Pancreas (tissue), 10 donors: ENCODE measurements at places on chromosomes 2 and 18. TPM values are rescaled to one million over a fixed set of nuclear protein-coding genes. Genes with fewer than 3 reads are reported as not detected.

The MRPL19 gene
- polyA plus RNA-seq: 13.3 TPM

The CACNB4 gene
- polyA plus RNA-seq: 0.35 TPM

The B4GALT6 gene
- 3.8 TPM for polyA plus RNA-seq

The MDH1B gene
- 2.7 TPM for polyA plus RNA-seq

The APCDD1 gene
- polyA plus RNA-seq: 10.2 TPM

The HRH4 gene
- not detected for polyA plus RNA-seq

GRCh38 chr2:23078784-23079434 lies 306.1 kb upstream of the KLHL29 start:
- no peaks in the 10 kb centered on the region for H3K36me3 ChIP-seq
- H3K4me1 ChIP-seq: no peaks in the 10 kb centered on the region
- H3K4me3 ChIP-seq: no peak overlapping the region
- H3K27ac ChIP-seq: no peak overlapping the region

- H3K36me3 ChIP-seq: no peaks in the 10 kb centered on the region
- no peak overlapping the region for H3K27ac ChIP-seq
- peak; percentile 23 for DNase-seq
- no peaks in the 10 kb centered on the region for H3K27me3 ChIP-seq
- H3K4me1 ChIP-seq: peaks cover 12% of the 10 kb centered on the region
Observed at GRCh38 chr2:234288974-234289455, 207.9 kb downstream of the ARL4C start.

GRCh38 chr18:37717098-37717497 lies 151.5 kb upstream of the CELF4 start:
- no peaks in the 10 kb centered on the region for H3K4me1 ChIP-seq
- no peak overlapping the region for H3K4me3 ChIP-seq

DNA sequence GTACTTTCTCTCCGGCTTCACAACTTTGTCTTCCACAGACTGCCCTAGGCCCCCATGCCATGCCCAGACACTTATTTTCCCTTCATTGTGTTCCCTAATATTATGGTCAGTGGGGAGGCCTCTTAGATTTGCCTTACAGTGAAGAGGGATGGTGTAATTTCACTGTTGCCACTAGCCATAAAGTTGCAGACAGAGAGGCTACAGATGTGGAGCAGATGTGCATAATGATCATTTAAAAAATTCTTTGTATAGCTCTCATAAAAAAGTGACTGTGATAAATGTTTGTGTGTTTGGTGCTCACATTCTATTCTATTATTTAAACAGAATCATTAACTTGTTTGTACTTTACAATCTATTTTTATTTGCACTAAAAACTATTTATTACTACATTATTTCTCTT lies 67.5 kb upstream of the FN1 start:
- H3K4me1 ChIP-seq: peaks cover 14% of the 10 kb centered on the region
- H3K36me3 ChIP-seq: no peaks in the 10 kb centered on the region
- no peak overlapping the region for H3K4me3 ChIP-seq
- no peak for DNase-seq

GRCh38 chr2:52445686-52446085 lies 1321.9 kb upstream of the CHAC2 start:
- no peaks in the 10 kb centered on the region for H3K4me1 ChIP-seq
- no peak overlapping the region for H3K4me3 ChIP-seq
- DNase-seq: no peak
- no peaks in the 10 kb centered on the region for H3K27me3 ChIP-seq

- DNase-seq: no peak
- H3K4me1 ChIP-seq: no peaks in the 10 kb centered on the region
- no peak overlapping the region for H3K4me3 ChIP-seq
- no peaks in the 10 kb centered on the region for H3K27me3 ChIP-seq
- no peak overlapping the region for H3K27ac ChIP-seq
Observed at GRCh38 chr2:105184420-105184819, 57.1 kb upstream of the GPR45 start.

DNA sequence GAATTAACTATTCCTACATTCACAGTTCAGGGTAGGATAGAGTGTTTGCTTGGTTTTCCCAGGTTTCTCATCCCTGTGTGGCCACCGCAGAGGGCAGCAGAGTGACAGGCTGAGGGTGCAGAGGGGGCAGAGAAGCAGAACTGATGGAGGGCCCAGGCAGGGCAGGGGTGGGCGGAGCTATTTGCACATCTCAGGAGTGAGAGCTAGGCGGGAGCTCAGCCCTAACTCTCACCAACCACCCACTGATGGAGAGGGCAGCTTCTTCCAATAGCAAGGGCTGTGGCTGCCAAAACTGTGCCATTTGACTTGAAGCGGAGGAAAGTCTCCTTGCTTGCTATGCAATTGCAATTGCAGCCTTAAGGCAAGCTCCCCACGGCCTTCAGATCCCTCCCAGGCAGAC lies 12.0 kb upstream of the DARS1 start:
- DNase-seq: no peak
- H3K36me3 ChIP-seq: no peaks in the 10 kb centered on the region
- no peaks in the 10 kb centered on the region for H3K27me3 ChIP-seq
- H3K4me3 ChIP-seq: no peak overlapping the region
- H3K4me1 ChIP-seq: no peaks in the 10 kb centered on the region

GRCh38 chr2:95063086-95063958 lies 37.8 kb downstream of the MAL start:
- H3K4me3 ChIP-seq: no peak overlapping the region
- H3K4me1 ChIP-seq: no peaks in the 10 kb centered on the region
- no peak for DNase-seq
- H3K27ac ChIP-seq: no peak overlapping the region
- no peaks in the 10 kb centered on the region for H3K27me3 ChIP-seq
- no peaks in the 10 kb centered on the region for H3K36me3 ChIP-seq

GRCh38 chr2:1868683-1869141 lies 124.4 kb upstream of the PXDN start:
- H3K4me3 ChIP-seq: no peak overlapping the region
- no peaks in the 10 kb centered on the region for H3K27me3 ChIP-seq
- H3K27ac ChIP-seq: no peak overlapping the region
- DNase-seq: no peak

DNA sequence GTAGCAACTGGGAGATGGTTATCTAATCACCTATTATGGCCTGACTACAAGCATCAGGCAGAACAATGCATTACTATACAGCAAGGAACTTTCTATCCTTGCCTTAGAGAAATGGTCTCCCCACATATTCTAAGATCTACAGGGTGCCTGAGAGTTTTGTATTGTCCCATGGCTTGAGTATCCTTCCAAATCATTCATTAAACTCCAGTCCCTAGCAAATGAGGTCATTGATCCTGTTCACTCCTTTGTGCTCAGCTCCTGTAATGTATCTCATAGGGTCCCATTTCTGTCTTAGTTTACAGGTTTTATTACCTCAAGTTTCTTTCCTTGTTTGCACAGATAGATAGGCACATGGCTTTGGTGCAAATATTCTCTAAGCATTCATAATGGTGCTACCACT lies 9.0 kb downstream of the HNMT start:
- H3K4me3 ChIP-seq: no peak overlapping the region
- H3K27ac ChIP-seq: peak overlapping the region; percentile 91
- no peaks in the 10 kb centered on the region for H3K36me3 ChIP-seq
- peaks cover 48% of the 10 kb centered on the region for H3K4me1 ChIP-seq

DNA sequence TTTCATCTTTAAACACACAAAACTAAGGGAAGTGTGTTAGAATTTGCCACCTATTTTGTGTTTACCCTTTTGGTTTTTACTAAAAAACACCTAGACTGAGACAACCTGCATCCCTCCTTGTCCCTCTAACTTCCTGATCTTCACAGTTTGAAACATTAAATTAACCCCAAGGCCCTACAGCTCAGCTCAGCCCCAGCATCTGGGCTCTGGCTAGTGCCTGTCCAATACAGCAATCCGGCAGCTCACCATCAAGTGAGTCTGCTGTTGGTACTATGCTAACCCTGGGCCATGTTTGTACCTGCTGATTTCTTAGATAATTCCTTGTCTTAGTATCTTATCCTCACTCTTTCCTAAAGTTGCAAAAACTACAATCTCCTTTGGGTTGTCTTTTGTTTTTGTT lies 162.4 kb downstream of the DSEL start:
- no peak overlapping the region for H3K4me3 ChIP-seq
- no peak overlapping the region for H3K27ac ChIP-seq
- DNase-seq: no peak
- H3K36me3 ChIP-seq: no peaks in the 10 kb centered on the region
- no peaks in the 10 kb centered on the region for H3K4me1 ChIP-seq

- no peak overlapping the region for H3K27ac ChIP-seq
- H3K36me3 ChIP-seq: no peaks in the 10 kb centered on the region
- no peaks in the 10 kb centered on the region for H3K27me3 ChIP-seq
- no peak overlapping the region for H3K4me3 ChIP-seq
- DNase-seq: no peak
Observed at GRCh38 chr18:13397504-13398163, 179.1 kb downstream of the LDLRAD4 start.

GRCh38 chr2:43896906-43897305 lies 58.1 kb downstream of the ABCG8 start:
- no peak overlapping the region for H3K4me3 ChIP-seq
- no peaks in the 10 kb centered on the region for H3K27me3 ChIP-seq
- peaks cover 11% of the 10 kb centered on the region for H3K4me1 ChIP-seq
- peaks cover 28% of the 10 kb centered on the region for H3K36me3 ChIP-seq
- no peak overlapping the region for H3K27ac ChIP-seq

- no peak for DNase-seq
- H3K4me1 ChIP-seq: no peaks in the 10 kb centered on the region
- no peaks in the 10 kb centered on the region for H3K36me3 ChIP-seq
- H3K4me3 ChIP-seq: no peak overlapping the region
Observed at GRCh38 chr2:149089068-149089467, 50.6 kb downstream of the LYPD6B start.

- H3K4me3 ChIP-seq: no peak overlapping the region
- no peaks in the 10 kb centered on the region for H3K36me3 ChIP-seq
- no peak for DNase-seq
- H3K27ac ChIP-seq: no peak overlapping the region
- H3K4me1 ChIP-seq: no peaks in the 10 kb centered on the region
Observed at GRCh38 chr2:22817197-22817596, 567.8 kb upstream of the KLHL29 start.

DNA sequence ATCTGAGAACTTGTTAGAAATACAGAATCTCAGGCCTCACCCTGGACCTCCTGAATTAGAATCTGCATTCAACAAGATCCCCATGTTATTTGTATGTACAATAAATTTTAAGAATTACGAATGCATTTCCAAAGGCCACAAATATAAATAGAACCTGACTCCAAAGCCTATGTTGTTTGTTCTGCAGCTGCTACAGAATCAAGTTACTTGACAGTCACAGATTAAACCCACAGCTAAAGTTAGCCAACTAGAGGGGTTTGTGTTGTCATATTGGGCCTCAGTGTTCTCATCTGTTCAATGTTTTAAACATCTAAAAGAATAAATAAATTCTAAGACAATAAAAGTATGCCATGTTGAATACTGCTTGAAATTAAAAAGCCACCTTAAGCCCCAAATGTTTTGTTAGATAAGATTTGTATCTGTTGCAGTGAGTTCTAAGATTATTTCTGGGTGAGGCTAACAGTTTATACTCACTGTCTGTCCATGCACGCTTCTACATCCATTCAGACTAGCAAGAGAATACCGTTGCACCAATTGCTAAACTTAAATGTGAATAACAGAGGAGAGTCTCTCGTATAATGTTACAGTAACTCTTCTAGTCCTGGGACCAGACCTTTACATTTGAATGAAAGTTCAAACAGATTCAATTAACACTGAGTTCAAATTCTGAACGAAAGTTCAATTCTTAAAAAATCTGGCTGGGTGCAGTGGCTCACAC lies 200.4 kb downstream of the MEMO1 start:
- no peaks in the 10 kb centered on the region for H3K36me3 ChIP-seq
- no peaks in the 10 kb centered on the region for H3K27me3 ChIP-seq
- no peak overlapping the region for H3K4me3 ChIP-seq
- no peak overlapping the region for H3K27ac ChIP-seq
- DNase-seq: no peak

GRCh38 chr2:26400723-26401122 lies 997 bp upstream of the DRC1 start:
- H3K27ac ChIP-seq: no peak overlapping the region
- no peaks in the 10 kb centered on the region for H3K27me3 ChIP-seq
- no peaks in the 10 kb centered on the region for H3K4me1 ChIP-seq
- no peak overlapping the region for H3K4me3 ChIP-seq
- no peaks in the 10 kb centered on the region for H3K36me3 ChIP-seq

GRCh38 chr2:171788316-171788993 lies 101.2 kb downstream of the DYNC1I2 start:
- H3K4me1 ChIP-seq: no peaks in the 10 kb centered on the region
- no peaks in the 10 kb centered on the region for H3K36me3 ChIP-seq
- H3K27me3 ChIP-seq: no peaks in the 10 kb centered on the region
- no peak overlapping the region for H3K27ac ChIP-seq
